ENCODE measurements at places on chromosomes 1 and 21.

- DNase-seq: no peak
These were observed 291.8 kb downstream of the CHRM3 start for GRCh38 chr1:239678181-239678580.

DNA sequence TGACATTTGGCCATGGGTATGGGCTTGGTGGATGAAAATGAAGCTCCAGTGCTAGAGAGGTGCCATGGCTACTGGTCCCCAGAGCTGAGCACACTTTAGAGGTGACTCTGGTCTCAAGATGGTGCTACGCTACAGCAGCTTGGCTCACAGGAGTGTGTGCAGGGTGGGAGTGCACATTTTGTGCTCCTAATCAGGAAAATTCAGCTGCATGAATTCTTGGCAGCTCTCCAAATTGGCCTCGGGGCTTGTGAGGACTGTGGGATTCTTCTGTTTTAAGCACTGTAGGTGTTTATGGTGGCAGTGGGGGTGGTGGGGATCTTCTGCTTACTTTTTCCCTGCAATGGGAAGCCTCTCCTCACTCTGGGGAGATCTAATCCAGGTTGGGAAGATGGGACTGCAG, 17.3 kb upstream of the TIPRL start:
- DNase-seq: no peak

GRCh38 chr1:230196077-230196476, 129.0 kb downstream of the GALNT2 start:
- DNase-seq: no peak

GRCh38 chr1:226943927-226944326, 3.8 kb downstream of the COQ8A start:
- DNase-seq: no peak

- no peak for DNase-seq
These were observed 5.1 kb upstream of the CAPN8 start for GRCh38 chr1:223670458-223671159.

Measured in globus pallidus (tissue), 1 donor.